EH (cell line): ENCODE measurements at places on chromosomes 2 and 18.

DNA sequence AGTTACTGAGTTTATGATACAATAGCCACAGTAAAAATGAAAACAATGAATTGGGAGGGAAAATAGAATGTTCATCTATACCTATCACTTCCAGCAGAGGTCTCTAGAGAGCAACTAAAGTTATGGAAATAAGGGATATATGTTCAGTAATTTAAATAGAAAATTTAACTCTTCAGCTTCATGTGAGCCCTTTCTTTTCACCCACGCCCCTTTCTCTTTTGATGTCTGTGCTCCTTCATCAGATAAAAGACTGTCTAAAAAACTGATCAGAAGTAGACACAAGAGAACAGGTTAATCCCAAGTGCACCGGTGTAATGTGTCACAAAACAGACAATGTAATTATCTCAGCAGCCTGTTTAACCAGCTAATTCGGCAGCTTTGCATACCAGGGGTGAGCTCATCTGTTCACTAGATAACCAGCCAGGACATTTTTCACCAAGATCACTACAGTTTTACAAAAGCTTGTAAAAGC, 238.5 kb upstream of the ERBB4 start:
- DNase-seq = peak; percentile 52

DNA sequence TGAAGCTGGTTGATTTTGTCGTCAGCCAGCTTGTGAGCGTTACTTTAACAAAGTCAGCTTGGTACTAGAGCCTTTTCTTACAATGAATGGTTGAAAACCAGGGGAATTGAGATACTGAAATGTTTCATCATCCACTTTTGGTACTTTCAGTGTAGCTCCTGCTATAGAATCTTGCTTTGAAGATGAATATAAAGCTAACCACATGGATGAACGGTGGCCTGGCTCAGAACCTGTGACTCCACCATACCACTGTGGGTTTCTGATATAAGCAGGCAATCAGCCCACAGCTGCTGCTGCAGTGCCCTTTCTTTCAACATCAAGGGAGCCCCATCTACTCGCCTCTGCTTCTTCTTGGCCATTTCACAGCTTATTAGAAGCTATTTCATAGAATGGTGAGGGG, 53.2 kb upstream of the GPR45 start:
- no peak for DNase-seq

GRCh38 chr2:149490296-149490695, 97.3 kb downstream of the MMADHC start:
- DNase-seq = peak; percentile 62

GRCh38 chr2:3557639-3558204, 411 bp downstream of the RNASEH1 start:
- no peak for DNase-seq

GRCh38 chr2:195818106-195818505, 161.1 kb downstream of the SLC39A10 start:
- DNase-seq = no peak

DNA sequence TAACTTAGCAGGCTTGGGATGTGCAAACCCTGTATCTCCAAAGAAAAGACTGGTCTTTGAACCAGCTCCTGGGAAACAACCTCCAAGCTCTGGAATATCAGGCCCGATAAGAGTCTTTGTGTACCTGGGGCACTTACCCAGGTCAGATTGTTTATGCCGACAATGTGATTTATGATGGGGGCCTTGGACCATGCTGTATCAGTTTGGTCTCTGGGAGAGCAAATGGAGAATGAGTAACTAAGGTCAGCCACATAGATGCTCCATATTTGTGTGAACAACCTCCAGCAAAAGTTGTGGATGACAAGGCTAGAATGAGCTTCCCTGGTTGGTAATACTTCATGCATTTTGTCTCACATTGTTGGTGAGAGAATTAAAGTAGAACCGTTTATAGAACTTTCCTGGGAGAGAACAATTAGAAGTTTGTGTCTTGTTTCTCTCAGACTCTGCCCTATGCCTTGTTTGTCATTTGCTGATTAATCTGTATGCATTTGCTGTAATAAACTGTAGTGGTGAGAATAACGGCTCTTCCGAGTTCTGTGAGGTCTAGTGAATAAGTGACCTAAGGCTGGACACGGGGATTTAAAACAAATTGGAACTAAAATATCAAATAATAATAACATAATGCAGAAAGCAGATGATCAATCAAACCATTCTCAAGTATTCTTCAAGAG, 259.1 kb downstream of the XIRP2 start:
- DNase-seq = no peak

GRCh38 chr2:207767461-207768167, 2.1 kb downstream of the FZD5 start:
- peak; percentile 39 for DNase-seq

DNA sequence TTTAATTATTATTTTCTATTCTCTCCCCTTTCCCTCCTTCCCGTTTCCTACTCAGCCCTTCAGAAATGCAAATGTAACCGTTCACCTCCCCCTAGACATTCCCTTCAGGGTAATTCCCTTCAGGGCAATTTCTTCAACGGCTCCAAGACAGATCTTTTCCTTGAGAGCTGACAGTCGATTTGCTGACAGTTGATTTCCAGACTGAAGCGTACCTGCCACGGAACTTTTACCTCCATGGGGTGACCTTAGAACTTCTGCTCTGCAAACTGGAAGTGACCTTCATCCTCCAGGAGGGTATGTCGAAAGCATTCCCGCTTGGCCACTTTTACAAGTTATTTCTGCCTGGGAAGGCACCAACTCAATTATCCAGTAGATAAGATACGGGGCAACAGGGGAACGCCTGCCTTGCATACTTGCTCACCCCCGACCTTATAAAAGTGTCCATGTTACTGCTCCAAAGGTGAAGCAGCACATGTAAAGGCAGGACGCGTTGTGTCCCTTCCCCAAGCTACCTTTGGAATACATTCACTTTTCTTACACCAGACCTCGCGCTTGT, 18.5 kb downstream of the B3GNT7 start:
- DNase-seq = no peak

DNA sequence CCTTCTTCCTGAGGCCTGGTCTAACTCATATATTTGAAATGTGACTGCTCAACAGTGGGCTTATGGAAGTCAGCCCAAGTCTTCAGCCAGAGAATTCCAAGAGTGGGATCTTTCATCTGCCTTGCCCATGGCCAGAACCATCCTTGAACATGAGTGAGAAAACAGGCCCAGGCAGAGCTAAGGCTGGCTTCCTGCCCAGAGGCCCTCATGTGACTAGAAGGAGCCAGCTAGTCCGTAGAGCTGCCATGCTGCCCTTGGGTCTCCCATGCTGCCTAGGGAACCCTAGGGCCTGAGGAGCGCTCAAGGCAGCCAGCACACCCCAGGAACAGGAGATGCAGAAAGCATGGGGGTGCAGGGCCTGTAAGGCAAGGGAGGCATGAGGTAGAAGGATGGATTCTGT, 203.6 kb downstream of the FHOD3 start:
- DNase-seq = no peak
